ENCODE measurements at places on chromosomes 6 and 20.

DNA sequence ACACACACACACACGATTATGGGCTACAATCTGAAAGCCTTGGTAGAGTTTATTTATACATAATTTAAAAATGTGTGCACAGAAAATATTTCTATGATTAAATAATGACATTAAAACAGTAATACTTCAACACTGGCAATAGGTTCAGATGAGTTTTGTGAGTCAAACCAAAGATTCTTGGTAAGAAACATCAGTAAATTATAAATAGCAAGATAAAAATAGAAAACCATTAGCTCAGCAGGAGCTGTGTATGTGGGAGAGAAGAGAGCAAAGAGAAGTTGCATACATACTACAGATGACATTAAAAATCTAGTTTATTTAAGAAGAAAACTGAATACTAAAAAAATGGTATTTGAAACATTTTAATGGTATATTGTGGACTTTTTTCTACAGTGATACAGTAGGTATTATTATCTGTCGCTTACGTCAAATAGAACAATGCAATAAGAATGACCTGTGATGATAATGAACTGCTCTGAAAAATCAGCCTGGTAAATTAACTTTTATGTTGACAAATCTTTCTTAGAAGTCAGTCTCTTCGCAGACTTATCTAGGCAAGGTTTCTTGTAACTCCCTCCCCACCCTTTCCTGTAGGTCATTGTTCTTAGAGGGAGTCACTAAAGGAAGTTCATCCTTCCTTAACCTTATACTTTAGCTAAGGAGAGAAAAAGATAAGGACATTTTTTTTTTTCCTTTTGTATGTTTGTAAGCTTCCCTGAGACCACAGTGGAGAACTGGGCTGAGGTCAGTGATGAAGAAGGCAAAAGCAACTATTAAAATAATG is 149.3 kb downstream of the GJA1 start:
- DNase-seq: no peak

DNA sequence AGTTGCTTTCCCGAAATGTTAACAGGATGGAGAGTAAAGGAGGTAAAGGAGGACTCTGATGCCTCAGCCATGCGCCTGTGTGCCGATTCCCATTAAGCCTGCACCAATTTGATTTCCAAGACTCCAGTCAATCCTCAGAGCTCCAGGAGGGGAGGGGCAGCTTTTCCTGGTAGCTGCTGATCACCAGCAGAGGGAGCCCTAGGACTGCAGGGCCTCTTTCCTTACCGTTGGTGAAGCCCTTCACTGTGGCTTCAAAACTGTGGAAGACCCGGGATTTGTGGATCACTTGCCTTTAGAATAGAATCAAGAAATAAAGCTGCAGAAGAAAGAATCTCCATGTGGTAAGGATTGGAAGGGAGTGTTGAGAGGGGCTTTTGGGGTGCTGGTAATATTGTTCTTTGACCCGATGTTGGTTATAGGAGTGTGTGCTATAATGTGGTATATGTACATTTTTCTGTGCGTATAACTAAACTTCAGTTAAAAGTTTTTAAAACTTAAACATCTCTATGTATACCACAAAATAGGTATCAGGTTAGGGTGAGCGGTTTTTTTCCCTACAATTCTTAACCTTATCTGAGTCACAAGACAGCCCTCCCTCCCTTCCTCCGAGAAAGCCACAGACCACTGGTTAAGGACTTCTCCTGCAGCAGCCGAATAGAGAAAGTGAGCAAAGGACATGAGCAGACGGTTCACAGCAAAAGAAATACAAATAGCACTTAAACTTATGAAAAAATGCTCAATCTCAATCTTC is 6.9 kb upstream of the OSER1 start:
- peak; percentile 78 for DNase-seq

DNA sequence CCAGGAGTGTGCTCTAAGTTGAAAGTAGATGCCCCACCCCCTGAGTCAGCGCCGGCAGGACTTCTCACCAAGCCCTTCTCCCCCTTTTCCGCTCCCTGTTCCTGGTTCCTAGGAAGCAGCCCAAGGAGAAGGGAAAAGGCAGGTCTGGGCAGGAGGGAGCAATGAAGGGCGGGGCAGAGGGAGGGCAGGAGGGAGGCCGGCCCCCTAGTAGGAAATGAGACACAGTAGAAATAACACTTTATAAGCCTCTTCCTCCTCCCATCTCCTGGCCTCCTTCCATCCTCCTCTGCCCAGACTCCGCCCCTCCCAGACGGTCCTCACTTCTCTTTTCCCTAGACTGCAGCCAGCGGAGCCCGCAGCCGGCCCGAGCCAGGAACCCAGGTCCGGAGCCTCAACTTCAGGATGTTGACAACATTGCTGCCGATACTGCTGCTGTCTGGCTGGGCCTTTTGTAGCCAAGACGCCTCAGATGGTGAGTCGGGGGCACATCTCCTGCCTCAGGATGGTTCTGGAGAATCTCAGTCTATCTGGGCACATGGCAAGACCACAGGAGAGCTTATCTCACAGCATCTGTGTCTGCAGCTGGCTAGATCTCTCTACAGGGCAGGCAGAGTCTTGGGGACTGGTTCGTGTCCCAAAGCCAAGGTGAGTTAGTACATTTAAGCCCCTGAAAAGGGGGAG is at the start of gene PROCR:
TSS of gene PROCR (plus strand) at position 320 of the 681 bp plus-strand sequence. CDS start at position 403, 83 bp downstream.
- peak; percentile 94 for DNase-seq

DNA sequence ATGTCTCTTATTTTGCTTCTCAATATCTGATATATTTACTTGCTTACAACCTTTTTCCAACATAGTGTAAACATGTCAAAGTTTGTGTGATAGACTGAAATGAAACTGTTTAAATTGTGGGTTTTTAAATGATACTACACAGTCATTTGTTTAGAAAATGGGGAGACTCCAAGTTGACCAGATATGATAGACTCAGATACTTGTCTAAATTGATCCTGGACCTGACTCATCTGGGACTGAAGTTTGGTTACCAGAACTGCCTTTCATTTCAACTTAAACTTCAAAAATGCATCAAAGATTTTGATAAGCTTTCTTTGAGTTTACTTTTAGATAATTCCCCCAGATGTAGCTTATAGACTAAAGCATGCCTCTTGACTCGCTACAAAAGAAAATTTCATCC is 27.0 kb upstream of the PRL start:
- DNase-seq: no peak

DNA sequence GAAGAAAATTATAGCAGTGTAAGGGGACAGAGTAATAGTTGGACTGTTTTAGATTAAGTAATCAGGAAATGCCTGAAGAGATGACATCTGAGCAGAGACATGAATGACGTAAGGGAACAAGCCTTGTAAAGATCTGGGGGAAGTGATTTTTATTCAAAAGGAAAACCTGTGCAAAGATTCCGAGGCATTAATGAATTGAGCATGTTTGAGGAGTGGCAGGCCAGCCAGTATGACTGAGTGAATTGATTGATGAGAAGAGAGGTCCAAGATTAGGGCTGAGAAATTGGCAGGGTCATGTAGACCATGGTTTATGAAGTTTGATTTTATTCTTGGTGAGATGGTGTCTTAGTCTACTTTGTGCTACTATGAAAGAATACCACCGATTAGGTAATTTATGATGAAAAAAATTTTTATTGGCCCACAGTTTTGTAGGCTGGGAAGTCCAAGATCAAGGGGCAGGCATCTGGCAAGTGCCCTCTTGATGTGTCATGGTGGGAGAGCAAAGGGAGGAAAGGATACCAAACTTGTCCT is 95.1 kb downstream of the LIN28B start:
- DNase-seq: no peak

DNA sequence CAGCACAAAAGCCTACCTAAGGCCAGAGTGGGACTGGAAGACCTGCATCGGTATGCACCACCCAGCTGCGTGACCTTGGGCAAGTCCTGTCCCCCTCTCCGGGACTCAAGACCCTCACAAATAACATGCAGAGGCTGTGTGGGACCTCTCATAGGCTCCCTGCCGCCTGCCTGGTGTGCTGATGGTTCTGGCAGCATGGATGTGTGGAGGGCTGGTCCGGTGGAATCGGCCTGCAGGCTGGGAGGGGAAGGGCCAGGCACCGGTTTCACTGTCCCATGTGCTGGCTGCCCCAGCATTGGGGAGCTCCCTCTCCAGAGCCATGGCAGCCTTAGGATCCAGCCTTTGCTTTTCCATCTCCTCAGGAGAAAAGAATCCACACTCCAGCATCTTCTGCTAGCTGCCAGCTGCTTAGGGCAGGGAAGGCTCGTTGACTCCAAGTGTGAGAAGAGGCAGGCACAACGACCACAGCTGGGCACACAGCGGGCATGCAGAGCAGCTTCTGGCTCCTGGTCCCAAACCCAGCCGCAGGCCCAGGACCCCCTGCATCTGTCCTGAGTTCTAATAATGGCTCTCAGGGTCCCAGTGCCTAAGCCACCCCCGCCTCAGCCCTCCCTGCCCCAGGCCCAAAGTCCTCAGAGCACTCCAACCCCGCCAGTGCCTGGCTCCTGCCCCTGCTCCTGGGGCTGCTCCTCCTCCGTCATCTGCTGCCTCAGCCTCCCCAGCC is 32.5 kb downstream of the TFEB start:
- no peak for DNase-seq

DNA sequence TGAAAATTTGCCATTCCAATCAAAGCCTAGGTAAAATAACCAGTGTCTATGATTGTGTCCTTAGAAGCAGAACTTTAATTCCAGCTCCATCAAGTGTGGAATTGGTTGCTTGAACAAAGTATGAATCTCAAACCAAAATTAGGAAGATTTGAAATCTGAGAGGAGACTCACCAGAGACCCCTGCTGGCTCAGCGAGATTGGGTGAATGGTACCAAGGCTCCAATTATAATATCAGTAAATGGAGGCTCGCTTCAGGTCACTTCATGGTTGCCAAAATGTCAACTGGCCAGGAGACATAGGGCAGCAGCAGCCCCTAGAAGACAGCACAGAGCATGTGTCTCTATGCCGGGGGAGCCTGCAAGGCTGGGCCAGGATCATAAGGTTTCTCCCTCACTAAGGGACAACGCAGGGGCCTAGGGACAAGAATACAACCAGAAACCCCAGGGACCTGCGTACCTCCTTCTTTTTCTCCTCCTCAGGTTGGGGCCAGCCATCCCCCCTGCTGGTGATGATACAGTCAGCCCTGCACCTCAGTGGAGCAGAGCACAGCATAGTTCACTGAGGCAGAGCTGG is 14.0 kb downstream of the RBL1 start:
- DNase-seq: no peak

DNA sequence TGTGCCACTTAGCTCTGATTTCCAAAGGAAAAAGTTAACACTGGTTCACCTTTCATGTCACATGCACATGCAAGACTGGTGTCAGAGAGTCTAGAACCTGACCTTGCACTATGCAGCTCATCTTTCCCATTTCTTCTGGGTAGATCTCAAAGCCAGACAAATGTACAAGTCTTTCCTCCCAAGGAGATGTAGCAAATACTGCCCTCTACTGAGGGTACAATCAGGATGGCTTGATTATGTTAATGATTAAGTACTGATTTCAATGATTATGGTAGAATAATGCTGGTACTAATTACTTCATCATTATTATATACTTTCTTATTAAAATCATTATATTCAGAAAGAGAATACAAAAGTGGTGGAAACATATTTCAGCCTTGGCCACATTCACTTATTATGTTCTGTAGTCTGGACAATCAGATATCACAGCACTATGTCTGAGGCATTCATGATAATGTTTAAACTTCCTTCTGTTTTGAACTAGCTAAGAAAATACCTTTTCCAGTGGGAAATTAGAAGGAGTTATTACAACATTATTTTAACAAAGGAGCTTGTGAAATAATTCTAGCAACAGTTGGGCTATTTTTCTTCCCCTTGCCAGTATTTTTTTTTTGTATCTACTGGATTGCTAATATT is 68.5 kb upstream of the FOXO3 start:
- DNase-seq: peak; percentile 15

DNA sequence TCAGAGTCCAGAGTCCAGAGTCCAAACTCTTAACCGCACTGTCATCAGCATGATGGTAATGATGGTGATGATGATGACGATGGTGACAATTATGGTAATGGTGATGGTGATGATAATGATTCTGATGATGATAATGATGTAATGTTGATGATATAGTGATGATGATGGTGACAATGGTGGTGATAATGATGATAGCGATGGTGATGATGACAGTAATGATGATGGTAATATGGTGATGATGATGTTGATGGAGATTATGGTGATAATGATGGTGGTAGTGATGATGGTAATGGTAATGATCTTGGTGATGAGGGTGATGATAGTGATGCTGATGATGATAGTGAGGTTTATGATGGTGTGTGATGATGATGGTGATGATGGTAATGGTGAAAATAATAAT is 367.8 kb upstream of the CDH4 start:
- no peak for DNase-seq

All from LoVo (cell line).